ENCODE measurements at places on chromosomes 12 and 14.
A peak's percentile ranks its signal among the peaks of the same experiment; 100 is the strongest.

DNA sequence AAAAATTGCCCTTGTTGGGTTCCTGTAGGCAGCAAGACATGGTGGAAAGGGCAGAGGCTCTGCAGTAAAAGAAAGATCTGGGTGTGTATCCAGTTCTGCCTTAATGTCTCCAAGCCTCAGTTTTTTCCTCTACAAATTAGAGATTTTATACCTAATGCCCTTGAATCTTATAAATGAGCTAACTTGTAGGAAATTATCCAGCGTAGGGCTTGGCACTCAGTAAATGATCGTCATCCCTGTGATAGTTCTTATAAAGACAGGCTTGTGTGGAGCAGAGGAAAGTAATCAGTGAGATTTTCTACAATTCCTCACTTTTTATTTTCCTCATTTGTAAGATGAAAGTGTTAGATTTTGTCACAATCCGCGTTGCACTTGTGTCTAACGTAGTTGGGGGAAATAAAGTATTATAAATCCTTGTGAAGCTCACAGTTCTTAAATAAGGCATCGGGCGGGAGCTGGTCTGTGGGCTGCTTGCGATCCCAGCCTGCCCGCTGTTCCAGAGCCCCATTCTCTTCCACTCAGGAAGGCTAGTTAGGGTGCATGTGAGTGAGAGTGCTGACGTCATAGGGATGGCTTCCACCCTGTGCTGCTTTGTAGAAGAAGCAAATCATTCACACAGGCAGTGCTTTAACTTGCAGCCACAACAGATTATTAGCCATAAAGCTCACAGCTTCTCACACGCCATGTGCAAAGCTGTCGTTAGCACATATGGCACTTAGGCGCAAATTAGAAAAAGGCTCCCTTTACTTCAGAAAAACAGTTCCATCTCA, 87.6 kb downstream of the EML1 start:
- no peak for DNase-seq

DNA sequence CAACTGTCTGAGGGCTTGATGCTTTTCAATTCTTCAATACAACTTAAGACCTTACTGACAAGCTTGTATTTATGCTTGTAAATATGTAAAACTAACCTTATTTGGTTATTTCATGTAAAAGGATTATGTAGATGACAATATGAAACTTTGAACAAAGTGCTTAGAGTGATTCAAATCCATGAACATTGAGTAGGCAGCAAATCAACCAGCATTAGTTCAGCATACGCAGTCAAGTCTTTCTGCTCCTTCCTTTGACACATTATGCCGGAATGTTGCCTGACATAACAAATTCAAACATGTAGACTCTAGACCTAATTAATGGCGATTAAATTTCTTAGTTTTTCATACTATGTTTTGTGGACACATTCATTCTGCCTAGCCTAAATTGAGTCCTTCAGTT, 105.2 kb downstream of the FGD4 start:
- no peak for DNase-seq

- no peak for DNase-seq
Observed at GRCh38 chr14:51382506-51382905, 142.5 kb downstream of the TMX1 start.

GRCh38 chr12:19390051-19390598, 49.2 kb upstream of the AEBP2 start:
- no peak for DNase-seq

DNA sequence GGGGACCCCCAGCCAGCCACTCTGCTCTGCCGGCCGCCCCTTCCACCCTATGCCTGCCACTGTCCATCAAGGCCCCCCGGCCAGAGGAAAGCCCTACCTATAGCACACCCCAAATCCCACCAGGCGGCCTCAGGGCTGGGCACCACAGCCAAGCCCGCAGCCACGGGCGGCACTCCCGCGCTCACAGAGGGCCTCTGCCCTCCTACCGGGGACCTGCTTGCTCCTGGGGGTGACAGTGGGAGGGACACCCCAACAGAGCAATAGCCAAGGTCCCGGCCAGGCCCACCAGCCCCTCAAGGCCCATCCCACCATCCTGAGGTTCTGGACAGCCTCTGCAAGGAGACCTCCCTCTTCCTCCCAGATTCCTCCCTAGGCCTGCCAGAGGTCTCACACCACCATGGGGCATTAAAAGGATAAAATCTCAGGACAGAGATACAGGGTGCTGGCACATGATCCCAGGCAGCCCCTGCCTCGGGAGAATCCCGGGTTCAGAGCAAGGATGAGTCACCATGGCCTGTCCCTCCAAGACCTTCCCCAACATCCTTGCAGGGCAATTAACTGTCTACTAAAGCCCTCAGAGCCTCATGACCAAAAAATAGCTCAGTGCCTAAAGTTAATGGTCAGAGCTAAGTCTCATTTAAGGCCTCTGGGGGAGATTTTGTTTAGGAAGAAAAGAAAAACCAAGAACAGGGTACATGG, 17.1 kb downstream of the CCDC85C start:
- no peak for DNase-seq

DNA sequence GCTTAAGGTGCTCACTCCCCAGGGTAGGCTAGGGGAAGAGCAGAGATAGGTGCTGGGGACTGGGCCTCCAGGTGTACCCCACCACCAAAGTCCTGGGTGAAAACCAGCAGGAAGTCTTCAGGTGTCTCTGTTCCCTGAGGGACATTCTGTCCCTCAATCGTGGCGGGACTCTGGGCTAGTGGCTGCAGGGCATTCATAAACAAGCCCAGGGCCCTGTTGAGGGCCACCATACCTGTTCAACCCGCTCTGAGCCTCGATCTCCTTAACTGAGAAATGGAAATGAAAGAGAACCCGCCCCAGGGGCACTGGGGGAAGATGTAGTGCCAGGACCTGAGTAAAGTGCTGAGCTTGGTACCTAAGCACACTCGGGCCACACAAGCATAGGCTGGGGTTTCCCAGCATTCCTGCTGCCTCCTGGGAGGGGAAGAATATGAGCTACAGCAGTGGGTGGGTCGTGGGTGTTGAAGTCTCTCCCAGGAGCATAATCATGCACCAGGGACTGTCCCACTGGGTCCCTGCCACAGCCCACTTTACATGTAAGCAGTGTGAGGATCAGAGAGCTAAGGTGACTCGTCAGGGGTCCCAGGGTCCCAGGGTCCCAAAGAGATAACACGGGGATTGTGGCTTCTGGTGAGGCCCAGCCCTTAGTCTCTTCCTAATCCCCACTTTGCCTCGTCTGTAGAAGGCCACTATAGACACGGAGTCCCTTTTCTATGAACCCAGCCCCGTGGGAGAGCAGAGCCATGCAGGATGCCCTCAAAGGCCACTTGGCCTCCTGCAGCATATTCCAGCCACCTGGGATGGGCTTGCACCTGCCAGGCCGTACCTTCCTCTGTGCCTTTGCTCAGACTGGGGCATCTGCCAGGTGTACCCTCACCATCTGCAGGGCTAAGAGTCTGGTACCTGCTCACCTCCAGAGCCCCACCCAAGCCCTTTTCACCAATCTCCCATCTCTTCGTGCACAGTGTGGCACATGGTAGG, 14.4 kb downstream of the FAM222A start:
- DNase-seq, result no peak

GRCh38 chr12:96623656-96624217, 134.4 kb downstream of the CFAP54 start:
- DNase-seq, result no peak

DNA sequence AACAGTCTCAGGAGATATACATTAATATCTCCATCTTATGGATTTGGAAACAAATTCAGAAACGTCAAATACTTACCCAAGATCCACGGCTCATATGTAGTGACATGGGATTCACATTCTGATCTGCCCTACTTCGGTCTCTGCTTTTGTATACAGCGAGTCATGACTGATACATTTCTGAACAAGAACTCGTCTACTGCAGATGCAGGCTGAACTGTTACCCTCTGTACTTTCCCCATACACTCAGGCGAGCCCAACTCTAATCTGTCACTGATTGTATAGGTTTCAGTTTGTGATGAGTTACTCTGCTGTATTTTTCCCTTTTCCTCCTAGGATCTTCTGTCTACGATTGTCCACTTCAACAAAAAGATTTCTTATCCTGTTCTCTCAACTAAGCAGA, 441.6 kb downstream of the CCDC91 start:
- DNase-seq, result no peak

GRCh38 chr12:20620261-20620660, 74.9 kb upstream of the SLCO1C1 start:
- DNase-seq, result no peak

DNA sequence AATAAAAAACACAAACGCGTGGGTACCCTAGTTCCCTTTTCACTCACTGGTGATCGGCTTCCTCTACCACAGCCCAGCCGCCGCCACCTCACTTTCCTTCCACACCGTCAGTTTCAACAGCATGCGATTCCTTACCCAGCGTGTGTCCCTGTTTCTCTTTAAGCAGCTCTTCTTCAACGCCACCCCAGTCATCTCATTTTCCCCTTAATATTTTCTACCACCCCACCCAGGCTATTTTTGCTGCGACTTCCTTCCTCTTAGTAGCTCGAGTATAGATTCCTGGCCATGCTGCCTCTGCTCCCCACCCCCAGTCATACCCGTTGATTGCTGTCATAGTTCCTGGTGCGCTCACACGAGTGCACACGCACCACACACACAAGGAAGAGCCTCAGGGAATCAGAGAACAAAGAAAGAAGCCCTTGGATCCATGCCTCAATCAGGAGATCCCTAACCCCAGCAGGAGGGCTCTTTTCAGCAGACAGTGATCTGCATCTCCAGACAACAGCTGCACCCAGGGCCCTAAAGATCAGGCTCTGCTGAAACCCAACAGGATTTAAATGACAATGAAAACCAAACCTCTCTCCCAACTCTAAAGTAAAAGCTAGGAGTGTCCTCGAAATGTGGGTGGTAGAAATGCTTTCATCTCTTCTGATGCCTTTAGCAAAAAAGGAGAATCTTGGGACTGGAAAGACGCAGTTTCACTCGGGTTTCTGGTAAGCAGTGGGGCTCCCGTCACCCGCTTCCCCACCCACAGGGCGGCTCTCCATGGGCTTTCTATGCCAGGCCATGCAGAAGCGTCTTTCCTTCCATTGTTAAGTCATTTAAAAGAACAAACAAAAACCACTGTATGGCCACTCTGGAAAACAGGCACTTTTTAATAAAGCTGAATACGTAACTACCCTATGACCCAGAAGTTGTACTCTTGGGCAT, 23.8 kb downstream of the VPS37B start:
- DNase-seq, result peak; percentile 82

- no peak for DNase-seq
Observed at GRCh38 chr14:74846968-74847665, 28.8 kb downstream of the PROX2 start.

- DNase-seq, result no peak
Observed at GRCh38 chr12:41715256-41715655, 429.4 kb downstream of the GXYLT1 start.

DNA sequence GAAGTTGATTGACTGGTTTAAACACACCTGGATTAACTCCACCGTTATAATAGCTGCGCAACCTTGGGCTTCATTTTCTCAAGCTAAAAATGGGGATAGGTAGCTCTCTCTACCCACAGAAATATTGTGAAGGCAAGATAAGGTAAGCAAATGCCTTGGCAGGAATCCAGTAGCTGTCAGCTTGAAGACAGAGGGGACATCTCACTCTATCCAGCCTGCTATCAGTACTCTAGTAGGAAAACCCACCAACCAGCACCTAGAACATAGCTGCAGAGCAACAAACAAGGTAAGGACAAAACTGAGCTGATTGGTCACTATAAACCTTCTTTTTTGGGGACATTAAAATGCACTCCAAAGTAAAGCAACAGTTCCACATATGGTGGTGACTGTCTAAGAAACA, 7.7 kb downstream of the CSRP2 start:
- DNase-seq, result no peak

GRCh38 chr14:55221186-55221585, 29.8 kb upstream of the DLGAP5 start:
- DNase-seq, result no peak

- no peak for DNase-seq
Observed at GRCh38 chr14:99512110-99512449, 30.9 kb downstream of the CCNK start.

DNA sequence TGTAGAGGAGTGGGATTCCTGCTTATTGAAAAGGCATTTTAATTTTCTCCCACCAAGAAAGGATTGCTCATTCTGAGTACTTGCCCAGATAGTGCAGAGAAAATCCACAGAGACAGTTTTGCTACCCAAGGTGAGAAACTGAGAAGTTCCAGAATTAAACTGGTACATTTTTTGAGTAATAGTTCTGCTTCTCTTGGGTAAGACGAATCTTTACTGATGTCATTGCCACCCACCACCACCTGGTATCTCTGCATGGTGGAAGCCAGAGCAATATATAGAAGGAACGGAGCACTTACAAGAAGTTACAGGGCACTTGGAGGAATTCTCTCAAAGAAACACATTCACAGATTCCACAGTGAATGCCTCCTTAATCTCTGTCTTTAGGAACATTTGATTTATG, 20.7 kb upstream of the FRMD6 start:
- no peak for DNase-seq

DNA sequence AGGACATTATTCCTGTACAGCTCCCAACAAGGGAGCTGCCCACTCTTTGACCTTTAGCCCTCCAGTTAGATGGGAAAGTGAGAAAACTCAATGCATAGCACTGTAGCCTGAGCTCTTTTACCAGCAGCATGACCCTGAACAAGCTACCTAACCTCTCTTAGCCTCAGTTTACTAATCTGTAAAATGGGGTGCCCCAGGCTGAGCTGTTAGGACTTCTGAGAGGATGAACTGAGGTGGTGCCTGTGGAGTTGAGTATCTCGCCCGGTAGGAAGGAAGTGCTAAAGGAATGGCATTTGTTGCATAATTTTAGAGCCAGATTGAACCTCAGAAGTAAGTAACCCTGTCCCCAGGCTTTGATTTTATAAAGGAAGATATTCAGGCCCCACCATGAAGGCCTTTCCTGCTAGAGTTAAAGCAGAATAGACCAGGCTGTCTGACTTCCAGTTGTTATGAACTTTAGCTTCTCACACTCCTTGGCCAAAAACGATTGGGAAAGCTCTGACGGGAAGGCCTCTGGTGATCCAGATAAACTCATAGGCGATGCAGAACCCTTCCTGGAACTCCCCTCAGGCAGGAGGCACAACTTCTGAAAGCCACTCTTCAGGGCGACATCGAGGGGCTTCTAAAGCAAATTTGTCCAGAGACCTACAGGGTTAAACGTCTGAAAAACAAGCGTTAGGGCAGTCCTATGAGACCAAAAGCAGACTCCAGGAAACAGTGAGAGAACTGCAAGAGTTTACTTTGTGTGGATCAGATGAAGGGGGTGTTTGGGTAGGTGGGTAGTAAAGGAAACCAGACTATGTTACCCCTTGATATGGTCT, 2.5 kb upstream of the SERPINA10 start:
- no peak for DNase-seq

DNA sequence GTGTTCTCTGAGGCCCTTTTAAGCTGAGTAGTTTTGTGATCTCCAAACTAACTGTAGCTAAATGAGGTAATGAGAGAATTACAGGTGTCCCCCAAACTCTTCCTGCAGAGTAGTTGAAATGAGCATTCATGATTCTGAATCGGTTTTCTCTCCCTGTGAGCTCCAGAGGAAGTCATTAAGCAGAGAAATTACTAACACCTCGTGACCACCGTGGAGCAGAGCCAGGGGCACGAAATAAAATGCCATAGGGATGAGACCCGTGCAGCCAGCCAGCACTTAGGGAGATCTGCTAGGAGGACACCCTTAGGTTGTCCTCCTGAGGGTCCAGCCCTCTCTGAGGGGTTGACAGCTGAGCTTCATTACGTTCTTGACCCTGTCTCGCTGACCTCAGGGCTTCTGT, 79.5 kb downstream of the SLC25A47 start:
- no peak for DNase-seq

GRCh38 chr12:76101739-76102385, 17.4 kb upstream of the NAP1L1 start:
- DNase-seq, result no peak
